ENCODE measurements at places on chromosomes 7 and 10. TPM values are rescaled to one million over a fixed set of nuclear protein-coding genes. Genes with fewer than 3 reads are reported as not detected.
A peak's percentile ranks its signal among the peaks of the same experiment; 100 is the strongest.

DNA sequence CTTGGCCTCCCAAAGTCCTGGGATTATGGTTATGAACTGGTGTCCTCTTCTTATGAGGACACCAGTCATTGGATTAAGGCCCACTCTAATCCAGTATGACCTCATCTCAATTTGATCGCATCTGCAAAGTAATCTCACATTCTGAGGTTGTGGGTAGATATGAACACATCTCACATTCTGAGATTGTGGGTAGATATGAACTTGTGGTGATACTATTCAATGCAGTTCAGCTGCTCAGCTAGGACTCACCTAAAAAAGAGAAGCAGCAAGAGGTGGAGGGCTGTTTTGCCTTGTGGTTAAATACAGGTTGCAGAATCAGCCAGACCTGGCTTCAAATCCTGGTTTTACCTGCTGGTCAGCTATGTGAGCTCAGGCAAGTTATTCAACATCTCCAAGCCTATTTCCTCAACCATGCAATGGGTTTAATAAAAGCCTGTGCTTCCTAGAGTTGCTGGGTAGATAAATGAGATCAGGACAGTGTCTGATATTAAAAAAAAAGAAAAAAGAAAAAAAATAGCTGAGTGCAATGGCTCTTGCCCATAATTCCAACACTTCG, 8.5 kb upstream of the BAG3 start:
- DNase-seq = no peak

GRCh38 chr10:31765541-31765940, 163.1 kb downstream of the ARHGAP12 start:
- no peak for DNase-seq

- DNase-seq = no peak
Measured at GRCh38 chr10:100510533-100511308, 8.9 kb downstream of the SEC31B start.

DNA sequence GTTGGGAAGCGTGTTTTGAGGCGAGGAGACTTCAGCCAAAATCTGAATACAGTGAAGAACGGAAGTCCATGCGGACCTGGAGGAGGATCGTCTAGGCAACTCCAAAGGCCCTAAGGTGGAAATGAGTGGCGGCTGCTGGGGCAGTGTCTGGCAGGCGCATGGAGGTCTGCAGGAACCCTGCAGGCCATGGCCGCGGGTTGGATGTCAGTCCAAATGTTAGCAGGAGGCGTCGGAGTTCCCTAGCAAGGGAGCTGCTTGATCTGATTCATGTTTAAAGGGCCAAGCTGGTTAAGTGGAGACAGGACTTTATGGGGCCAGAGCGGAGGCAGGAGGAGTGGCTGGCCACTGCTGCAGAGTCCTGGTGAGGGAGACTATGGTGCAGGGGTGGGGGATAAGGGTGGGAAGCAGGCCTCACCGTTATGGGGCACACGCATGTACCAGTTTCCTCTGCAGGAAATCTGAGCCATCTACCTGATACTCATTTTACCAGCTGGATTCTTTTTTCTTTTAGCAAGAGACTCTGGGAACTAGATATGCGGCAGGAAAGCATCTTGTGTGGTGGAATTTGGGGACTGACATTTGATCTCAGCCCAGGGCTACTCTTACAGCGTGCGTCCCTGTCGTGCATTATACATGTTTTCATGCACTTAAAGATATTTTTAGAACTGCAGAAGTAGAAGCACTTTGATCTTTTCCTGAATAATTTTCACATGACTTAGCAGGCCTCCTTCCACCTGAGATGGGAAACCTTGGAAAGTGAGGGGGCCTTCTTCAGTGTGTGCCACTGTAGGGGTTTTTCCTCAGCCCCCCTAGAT, 6.6 kb upstream of the REPIN1 start:
- DNase-seq = no peak

- no peak for DNase-seq
Measured at GRCh38 chr10:63388421-63389031, 77.3 kb downstream of the JMJD1C start.

DNA sequence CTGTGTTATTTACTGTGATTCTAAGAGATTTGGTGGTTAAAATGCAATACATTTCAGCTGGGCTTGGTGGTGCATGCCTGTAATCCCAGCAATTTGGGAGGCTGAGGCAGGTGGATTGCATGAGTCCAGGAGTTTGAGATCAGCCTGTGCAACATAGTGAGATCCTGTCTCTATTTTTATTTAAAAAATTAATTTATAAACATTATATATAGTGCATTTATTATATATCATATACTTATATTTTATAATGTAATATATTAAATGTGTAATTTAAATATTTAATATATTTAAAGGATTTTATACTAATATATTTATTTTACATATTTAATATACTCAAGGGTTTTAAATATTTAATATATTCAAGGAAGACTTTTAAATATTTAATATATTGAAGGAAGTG, 402.8 kb upstream of the PCDH15 start:
- DNase-seq = no peak

DNA sequence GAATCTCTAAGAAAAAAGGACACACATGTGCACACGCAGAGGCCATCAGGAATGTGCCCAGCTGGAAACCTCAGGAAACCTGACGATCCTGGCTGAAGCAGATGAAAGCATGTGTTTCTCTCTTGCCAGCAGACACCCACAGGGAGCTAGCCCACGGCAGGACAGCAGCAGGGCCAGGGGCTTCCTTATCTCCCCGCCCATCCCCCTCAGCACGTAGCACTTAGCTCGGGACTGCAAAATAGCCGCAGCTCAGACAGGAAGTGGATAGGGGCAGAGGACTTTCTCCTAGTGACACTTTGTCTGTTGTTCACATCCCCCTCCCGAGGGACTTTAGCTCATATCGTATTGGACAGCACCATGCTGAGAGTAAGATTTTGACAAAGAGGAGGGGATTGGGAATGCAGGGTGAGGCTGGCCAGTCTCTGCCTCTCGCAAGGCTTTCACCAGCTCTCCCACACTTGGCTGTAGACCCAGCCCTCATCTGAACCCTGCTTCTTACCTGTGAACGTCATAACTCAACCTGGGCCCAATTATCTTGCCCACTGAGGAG, 63.8 kb downstream of the MKI67 start:
- DNase-seq = peak; percentile 21

DNA sequence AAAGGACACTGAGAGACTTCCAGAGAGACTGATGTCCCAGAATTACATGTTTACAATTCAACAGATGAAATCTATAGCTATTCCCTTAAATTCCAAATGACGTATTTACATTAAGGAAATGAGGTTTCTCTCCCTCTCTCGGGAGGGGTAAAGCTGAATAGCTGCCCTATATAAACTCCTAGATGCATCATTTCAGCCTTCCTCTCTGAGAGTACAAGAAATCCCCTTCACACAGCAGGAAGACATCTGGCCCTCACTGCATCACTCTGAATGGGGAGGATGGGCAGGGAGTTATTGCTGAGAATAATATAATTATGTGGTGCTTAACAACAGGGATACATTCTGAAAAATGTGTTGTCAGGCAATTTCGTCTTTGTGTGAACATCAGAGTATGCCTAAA, 11.0 kb downstream of the POT1 start:
- no peak for DNase-seq

GRCh38 chr7:23410446-23411183, 59.7 kb downstream of the IGF2BP3 start:
- no peak for DNase-seq

GRCh38 chr10:988667-989545, 672 bp downstream of the GTPBP4 start:
- no peak for DNase-seq

GRCh38 chr10:89337484-89337883, 9.7 kb downstream of the IFIT3 start:
- no peak for DNase-seq

- no peak for DNase-seq
Measured at GRCh38 chr7:80601999-80602398, 36.4 kb upstream of the CD36 start.

DNA sequence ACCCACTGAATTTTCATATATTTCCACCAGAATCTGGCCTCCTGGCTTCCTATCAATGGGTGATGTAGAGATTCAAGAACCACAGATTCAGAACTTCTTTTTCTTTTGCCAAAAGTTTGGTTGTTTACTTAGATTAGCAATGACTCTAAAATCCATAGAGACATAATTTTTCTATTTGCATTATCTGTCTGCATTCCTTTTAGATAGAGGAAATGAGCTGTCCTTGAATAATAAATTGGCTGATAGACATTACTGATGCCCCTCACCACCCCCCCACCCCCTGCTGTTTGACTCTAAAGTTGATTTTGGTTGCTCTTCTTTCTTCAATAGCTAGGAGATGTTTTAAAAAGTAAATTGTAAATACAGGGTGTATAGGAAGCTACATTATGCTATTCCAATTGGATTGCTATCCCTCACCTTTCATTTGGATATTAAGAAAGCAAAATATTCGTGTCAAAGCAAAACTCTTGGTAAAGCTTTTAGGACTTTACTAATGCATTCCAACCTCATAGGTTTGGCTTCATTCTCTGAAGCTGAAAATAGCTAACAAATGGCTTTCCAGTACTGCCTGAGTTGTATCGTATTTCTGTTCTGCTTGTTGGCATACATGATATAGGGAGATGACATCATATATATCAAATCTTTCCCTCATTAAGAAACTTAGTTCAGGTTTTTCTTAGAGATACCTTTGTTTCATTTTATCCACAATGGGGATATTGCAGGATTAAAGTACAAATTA, 606.0 kb downstream of the ARL4A start:
- DNase-seq = no peak

DNA sequence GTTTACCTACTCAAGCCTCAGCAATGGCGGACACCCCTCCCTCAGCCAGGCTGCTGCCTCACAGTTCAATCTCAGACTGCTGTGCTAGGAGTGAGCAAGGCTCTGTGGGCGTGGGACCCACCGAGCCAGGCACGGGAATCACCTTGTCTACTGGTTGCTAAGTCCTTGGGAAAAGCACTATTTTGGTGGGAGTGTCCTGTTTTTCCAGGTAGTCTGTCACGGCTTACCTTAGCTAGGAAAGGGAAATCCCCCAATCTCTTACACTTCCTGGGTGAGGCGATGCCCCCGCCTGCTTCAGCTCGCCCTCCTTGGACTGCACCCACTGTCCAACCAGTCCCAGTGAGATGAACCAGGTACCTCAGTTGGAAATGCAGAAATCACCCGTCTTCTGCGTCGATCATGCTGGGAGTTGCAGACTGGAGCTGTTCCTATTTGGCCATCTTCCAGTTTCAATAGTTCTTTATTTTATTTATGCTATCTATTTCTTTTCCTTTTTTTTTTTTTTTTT, at the start of gene HYAL4:
Gene HYAL4, plus strand, starts transcription at position 458 of the 508 bp plus-strand sequence. CDS start 23,105 bp downstream, outside the sequence.
- no peak for DNase-seq

DNA sequence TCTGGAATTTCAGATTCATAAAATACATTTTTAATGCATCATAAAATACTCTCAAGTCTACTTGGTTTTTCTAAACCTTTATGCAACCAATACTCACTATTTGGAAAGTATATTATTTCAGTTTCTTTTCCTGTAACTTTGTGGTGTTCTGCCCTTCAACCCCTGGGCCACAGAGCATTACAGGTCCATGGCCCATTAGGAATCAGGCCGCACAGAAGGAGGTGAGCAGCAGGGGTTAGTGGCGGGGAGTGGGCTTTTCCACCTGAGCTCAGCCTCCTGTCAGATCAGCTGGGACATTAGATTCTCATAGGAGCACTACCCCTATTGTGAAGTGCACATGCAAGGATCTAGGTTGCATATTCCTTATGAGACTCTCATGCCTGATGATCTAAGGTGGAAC, 9.7 kb downstream of the SNX13 start:
- no peak for DNase-seq

DNA sequence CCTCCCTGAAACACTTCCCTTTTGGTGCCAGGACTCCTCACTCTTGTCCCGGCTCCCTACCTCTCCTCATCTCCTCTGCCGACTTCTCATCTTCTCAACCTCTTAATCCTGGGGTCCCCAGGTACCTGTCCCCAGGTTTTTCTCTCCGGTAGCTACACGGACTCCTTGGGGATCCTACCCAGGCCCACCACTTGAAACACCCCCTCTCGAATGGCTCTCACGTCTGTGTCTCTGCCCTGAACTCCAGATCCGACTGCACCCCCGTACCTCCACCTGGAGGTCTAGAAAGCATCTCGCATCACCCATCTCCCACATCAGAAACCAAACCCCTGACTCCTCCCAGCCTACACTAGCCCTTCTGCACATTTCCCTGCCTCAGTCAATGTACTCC, 4.8 kb downstream of the TBATA start:
- no peak for DNase-seq

DNA sequence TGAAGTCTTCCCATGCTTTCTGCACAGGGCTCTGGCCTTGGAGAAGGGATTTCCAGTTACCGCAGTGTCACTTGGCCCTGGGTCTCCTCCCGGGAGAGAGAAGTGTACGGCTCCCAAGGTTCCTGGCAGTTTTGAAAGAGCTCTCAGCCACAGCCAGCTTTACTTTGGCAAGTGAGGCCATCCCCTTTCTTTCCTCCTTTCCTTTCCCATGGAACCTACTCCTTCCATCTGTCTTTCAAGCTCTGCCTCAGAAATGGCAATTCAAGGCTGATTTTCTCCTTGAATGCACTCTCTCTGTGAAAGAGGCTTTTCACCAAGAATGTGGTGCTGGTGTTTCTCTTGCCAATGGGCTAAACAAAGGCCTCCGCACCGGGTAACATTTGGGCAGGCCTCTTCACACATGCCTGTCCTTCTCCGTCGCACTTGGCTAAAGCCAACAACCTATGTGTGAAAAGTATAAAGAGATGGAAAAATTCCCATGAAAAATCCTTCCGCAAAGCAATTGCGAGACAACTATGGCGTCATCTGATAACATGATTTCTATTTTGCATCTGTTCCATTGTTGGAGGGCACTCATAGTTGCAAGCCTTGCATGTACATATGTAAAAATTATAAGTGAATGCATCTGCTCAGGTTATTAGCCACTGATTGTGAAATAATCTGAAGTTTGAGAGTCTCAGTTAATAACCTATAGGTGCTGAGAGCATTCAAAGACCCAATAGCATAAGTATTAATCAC, 125.4 kb downstream of the PFKFB3 start:
- no peak for DNase-seq

STMP1 gene
- 62.2 TPM for total RNA-seq

COPG2 gene
- total RNA-seq = 62.7 TPM

VPS26A gene
- total RNA-seq = 63.2 TPM

TMEM60 gene
- 22.9 TPM for total RNA-seq

MYO1G gene
- 0.49 TPM for total RNA-seq

ENO4 gene
- 0.37 TPM for total RNA-seq

STEAP1B gene
- 9.5 TPM for total RNA-seq

PRKG1 gene
- 4.4 TPM for total RNA-seq

C7orf57 gene
- total RNA-seq = not detected

NPC1L1 gene
- 0.18 TPM for total RNA-seq

OR2A1 gene
- total RNA-seq = 0.19 TPM

GPRIN2 gene
- total RNA-seq = 1.4 TPM

NOS3 gene
- total RNA-seq = 6.1 TPM

HYCC1 gene
- 62.3 TPM for total RNA-seq

Measured in neural crest cell (in vitro differentiated cells).